ENCODE measurements at places on chromosomes 7 and 10.

DNA sequence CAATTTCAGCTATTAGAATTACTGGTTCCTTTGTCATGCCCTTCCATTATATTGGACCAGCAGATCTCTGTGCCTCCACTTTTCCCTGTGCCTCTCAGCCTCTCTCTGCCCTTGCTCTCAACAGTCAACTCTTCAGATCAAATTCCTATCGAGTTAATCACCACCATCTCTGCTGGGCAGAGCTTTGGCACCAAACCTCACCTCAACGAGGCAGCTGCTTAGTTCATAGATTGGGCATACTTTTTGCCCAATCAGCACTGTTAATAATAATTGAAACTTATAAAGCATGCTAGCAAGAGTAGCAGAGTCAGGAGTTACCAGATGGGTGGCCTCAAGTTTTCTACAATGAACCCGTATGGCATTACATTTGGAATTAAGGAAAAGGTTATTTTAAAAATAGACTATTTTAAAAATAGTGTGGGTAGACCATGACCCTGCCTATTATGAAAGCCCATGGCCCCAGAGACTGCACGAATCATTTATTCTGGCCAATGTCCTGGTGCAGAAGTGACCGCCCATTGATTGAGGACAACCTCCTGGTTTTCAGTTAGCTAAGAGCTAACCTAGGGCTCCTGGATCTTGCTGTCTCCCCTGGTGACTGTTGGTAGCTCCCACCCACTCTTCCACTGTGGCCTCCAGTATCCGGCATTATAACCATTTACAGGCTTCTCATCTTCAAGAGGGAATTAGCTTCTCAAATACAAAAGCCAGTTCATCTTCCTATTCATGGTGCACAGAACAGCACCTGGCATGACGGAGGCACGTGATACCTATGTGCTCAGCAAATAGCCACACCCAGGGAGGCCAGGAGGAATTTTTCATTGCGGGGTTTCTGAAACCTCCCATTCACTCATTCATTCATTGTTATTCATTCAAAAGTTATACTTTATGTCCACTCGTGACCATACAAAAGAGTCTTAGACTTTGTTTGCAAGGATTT, 265.4 kb downstream of the INHBA start:
- DNase-seq, result no peak

GRCh38 chr10:77212632-77213031, 425.0 kb downstream of the KCNMA1 start:
- no peak for DNase-seq

GRCh38 chr10:35206274-35206673, 79.6 kb downstream of the CREM start:
- DNase-seq, result no peak

- DNase-seq, result no peak
Measured at GRCh38 chr10:24834869-24835268, 111.2 kb upstream of the ARHGAP21 start.

DNA sequence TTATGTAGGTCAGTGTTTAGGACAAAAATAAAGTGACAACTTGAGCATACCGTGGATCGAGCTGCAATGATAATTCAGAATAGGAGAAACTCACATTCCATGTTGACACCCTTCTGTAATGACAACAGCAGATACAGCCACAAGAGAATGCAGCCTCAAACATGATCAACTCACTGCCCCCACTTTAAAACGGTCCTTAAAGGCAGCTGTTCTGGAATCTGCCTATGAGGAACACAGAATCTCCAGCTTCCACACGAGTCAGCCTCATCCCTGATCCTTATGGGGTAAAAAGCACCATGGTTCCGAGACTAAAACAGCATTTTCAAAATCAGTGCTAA, 32.5 kb upstream of the DAGLB start:
- DNase-seq, result no peak

GRCh38 chr7:67653856-67654454, 657.3 kb downstream of the TYW1 start:
- DNase-seq, result no peak

GRCh38 chr10:104337521-104337984, 712 bp downstream of the ITPRIP start:
- no peak for DNase-seq

DNA sequence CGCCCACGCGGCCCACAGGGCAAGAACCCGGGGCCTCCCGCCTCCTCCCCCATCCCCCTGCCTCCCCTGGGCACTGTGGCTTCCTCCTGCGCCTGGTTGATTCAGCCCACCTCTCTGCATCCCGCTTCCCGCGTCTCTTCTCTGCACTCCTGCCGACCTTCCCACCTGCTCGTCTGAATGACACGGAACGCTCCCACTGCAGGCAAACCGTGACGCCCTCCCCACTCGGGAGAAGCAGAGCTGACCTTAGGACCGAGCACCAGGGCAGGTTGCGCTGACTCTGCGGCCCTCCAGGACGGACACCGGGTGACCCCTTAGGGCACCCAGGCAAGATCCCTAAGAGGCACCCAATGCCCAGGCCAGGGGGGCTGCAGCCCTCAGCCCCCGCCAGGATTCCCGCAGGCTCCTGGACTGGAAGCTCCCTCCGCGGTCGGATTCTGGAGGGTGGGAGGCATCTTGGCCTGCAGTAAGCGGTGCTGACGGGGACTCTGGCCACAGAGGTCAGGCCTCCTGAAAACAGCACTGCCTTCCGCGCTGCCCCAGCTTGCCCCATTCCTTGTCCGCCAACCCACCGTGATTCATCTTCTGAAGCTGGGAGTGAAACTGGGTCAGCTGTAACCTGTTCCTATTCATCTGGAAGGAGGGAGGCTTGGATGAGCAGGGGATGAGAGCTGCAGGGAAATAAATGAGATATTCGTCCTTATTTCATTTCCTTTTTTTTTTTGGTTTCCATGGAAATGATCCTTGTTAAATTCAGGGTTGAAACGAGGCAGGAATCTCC, 990 bp downstream of the CALML3 start:
- DNase-seq, result no peak

- DNase-seq, result no peak
Measured at GRCh38 chr7:24967696-24968095, 12.3 kb downstream of the OSBPL3 start.

- DNase-seq, result no peak
Measured at GRCh38 chr10:95375418-95375817, 84.6 kb upstream of the PDLIM1 start.

DNA sequence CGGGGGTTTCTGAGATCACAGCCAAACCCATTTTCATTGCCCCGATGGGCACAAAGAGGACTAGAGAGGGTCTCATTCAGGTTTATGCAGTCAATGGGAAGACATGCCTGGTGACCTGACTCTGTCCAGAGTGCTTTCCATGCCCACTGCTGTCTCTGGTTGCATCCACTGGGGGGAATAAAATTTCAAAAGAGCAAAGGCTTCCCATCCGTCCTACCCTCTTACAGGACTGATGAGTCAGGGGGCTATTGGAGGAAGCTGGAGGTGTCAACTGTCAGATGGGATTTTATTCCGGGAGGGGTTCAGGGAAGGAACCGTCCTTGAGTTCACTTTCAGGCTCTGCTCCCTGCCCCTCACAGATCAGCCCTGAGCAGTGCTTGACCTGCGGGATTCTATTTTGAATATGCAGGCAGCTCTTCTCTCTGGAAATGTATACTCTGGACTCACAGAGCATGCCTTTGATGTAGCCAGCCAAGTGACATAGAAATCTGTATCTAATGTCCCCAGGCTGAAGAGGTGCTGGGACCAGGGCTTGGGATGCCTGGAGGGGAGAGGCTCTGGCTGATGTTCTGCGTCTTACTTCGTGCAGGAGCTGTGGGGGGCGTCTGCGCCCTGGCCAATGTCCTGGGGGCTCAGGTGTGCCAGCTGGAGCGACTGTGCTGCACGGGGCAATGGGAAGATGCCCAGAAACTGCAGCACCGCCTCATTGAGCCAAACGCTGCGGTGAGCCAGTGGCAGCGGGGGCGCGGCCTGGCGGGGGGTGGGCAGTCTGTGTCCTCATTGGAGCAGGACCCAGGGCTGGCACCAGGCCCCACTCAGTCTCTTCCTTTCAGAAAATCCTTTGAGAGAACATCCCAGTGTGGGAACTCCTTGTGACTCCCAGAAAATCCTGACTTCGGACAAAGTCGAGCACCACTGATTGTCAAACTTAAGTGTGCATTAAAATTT, 12.0 kb downstream of the C10orf62 start:
- no peak for DNase-seq

DNA sequence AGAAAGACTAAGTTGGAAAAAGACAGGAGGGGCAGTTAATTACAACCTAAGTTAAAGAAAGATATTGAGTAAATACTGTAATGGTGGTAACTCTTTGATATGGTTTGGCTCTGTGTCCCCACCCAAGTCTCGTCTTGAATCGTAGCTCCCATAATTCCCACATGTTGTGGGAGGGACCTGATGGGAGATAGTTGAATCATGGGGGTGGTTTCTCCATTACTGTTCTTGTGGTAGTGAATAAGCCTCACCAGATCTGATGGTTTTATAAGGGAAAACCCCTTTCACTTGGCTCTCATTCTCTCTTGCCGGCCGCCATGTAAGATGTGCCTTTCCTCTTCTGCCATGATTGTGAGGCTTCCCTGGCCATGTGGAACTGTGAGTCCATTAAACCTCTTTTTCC, 143.8 kb downstream of the GRK5 start:
- DNase-seq, result no peak

DNA sequence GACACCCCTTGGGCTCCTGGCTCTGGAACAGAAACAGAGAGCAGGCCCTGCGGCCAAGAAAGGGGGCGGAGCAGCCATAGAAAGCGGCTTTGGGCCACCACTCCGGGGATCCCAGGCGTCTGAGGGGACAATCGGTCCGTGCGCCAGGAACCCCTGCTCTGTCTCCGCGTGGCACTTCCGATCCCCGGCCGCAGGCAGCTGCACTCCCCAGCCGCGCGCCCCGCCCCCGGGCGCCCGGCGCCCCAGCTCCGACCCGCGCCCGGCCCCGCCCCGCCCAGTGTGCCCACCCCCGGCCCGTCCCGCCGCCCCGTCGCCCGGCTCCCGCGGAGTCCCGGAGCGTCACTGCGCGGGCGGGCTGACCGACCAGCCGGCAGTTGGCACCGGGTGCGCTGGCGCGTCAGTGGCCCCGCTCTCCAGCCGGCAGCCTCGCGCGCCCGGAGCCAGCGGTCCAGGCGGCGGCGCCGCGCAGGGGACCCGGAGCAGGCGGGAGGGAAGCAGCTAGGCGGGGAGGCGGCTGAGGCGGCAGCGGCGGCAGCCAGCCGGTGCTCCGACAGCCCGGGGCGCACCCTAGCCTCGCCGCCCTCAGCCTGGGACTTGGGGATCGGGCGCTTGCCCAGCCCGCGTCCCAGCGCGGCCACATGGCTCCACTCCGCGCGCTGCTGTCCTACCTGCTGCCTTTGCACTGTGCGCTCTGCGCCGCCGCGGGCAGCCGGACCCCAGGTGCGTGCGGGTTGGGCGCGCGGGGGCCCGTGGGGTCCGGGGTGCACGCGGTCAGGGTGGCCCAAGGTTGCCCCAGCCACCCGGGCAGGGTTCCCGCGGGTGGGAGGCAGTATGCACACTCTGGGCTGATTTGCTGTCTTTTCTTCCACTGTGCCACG, at the start of gene ADAMTS14:
TSS of gene ADAMTS14 (plus strand) at position 342 of the 878 bp plus-strand sequence. CDS start at position 639, 297 bp downstream.
- no peak for DNase-seq

DNA sequence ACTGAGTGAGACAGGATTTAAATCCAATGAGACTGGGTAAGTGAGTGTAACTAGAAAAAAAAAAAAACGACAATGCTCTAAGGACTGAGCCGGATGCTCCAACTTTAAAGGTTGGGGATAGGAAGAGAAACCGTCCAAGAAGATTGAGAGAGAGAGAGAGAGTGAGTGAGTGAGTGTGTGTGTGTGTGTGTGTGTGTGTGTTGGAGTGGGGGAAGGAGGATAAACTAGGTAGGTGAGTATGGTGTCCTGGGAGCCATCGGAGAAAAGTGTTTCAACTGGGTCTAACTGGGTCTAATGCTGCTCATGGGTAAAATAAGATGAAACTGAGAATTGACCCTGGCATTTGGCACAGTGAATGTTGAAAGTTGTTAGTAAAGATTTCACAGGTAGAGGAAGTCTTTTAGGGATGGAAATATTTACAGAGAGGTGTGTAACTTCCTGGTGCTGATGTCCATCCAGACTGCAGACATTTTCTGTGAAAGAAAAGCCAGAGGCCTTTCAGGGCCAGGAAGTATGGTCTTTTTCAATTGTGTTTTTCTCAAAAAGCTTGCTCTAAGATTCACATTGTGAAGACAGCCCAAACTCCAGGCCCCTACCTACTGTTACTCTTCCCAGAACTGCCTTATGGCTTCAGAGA, 14.2 kb downstream of the ENTPD1 start:
- DNase-seq, result no peak

DNA sequence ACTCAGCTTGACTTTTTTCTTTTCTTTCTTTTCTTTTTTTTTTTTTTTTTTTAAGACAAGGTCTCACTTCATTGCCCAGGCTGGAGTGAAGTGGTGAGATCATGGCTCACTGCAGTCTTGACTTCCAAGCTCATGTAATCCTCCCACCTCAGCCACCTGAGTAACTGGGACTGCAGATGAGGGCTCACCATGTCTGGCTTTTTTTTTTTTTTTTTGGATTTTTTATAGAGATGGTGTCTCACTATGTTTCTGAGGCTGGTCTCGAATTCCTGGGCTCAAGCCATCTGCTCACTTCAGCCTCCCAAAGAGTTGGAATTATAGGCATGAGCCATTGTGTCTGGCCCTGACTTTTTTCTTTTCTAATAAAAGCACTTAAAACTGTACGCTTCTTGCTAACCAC, 358.2 kb upstream of the IGFBP3 start:
- no peak for DNase-seq

Measured in SIG-M5 (cell line).